ENCODE measurements at places on chromosomes 6 and 20. TPM values are rescaled to one million over a fixed set of nuclear protein-coding genes. Genes with fewer than 3 reads are reported as not detected.

BMP7 gene
- total RNA-seq: not detected

EEF1E1 gene
- total RNA-seq: 15.5 TPM

HLA-DPB1 gene
- 72.7 TPM for total RNA-seq

PMEPA1 gene
- total RNA-seq: 56.8 TPM

RAB5IF gene
- total RNA-seq: 28.4 TPM

DNA sequence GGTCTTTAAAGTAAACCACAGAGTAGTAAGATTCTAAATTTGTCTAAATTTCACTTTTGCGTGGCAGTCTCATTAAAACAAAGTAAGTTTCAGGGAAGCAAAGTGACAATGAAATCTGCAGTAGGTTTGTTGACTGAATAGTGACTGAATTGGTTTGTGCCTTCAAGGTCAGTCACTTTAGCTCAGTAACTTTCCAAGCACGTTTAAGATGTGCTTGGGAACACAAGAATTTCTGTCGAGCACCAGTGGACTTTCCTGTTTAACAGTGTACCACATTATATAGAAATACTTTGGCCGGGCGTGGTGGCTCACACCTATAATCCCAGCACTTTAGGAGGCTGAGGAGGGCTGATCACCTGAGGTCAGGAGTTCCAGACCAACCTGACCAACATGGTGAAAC, 1.7 kb upstream of the CD24 start:
- no peak for DNase-seq

- DNase-seq: no peak
Measured at GRCh38 chr20:53224851-53225250, 252.7 kb downstream of the TSHZ2 start.

GRCh38 chr20:615514-615913, 5.4 kb upstream of the TCF15 start:
- DNase-seq: no peak
